ENCODE measurements at places on chromosomes 3 and 15.

DNA sequence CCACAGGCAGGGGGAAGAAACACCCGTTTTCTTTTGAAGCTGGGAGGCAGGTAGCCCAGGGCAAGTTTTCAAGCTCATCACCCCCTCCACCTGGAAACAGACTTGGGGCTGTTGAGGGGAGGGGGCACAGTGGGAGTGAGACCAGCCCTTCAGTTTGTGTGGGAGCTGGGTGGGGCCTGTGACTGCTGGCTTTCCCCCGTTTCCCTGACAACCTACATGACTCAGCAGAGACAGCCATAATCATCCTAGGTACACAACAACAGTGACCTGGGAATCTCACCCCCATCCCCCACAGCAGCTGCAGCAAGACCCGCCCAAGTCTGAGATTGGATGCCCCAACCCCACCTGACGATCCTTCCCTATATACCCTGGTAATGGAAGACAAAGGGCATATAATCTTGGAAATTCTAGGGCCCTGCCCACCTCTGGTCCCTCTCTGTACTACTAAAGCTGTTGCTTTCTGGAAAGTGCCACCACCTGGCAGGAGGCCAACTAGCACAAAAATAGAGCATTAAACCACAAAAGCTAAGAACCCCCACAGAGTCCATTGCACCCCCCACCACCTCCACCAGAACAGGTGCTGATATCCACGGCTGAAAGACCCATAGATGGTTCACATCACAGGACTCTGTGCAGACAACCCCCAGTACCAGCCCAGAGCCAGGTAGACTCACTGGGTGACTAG is 422.2 kb upstream of the SGO1 start:
- H3K27ac ChIP-seq = no peak overlapping the region
- no peaks in the 10 kb centered on the region for H3K4me1 ChIP-seq
- H3K4me3 ChIP-seq = no peak overlapping the region
- no peak for DNase-seq
- no peaks in the 10 kb centered on the region for H3K27me3 ChIP-seq

- no peak for DNase-seq
- no peaks in the 10 kb centered on the region for H3K4me1 ChIP-seq
- H3K4me3 ChIP-seq = no peak overlapping the region
- H3K27me3 ChIP-seq = no peaks in the 10 kb centered on the region
Observed at GRCh38 chr3:127899766-127900165, 15.3 kb upstream of the KBTBD12 start.

DNA sequence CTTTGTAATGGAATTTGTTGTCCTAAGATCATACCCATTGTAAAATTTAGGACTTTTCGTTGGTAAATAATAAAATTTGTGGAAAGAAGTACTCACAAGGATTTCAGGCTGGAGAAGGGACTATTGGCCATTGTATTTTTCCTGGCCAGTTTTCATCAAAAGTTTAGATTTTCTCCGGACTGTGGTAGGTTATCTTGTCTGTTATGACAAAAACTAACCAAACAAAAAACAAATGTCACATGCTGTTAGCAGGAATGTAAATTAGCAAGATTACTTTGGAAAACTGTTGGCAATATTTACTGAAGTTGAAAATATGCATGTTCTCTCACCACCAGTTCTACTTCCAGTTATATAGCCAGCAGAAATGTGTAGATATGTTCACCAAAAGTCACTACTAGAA is 27.8 kb downstream of the PDE8A start:
- DNase-seq = no peak
- no peaks in the 10 kb centered on the region for H3K27me3 ChIP-seq
- H3K36me3 ChIP-seq = no peaks in the 10 kb centered on the region
- peaks cover 56% of the 10 kb centered on the region for H3K4me1 ChIP-seq

DNA sequence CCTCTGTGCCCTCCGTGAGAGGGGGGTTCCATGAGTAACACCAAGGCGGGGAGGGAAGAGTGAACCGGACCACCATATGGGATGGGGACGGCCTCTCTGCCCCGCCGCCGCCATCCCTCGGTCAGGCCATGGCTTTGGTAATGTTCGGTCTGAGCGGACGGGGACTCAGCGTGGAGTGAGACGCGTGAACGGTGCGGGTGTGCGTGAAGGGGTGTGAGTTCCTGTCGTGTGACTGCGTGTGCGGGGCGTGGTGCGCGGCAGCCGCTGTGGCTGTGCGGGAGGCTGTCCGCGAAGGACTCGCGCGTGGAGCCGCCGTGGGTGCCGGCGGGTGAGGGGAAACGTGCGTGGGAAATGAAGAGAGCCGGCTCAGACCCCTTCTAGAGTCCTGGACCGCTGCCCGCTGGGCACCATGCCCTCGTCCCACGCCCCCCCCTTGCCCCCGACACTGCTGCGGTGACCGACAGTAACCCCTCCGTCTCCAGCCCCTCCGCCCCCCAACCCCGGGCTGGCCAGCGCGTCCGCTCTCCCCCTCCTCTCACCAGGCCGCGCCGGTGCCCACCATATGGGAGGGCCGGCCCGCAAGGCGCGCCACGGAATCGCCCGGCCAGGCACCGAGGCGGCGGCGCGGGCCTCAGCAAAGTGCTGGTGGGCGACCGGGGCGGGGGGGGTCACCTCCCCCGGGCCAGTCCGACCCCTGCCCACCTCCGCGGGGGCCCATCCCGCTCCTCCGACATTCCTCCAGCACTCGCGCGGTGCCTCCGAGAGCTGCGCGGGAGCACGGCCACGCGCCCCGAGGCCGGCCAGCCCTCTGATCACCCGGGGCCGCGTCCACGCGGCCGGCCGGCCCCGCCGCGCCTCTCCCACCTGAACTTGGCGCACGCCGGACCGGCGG is 589 bp downstream of the KLF15 start:
- peak overlapping the region; percentile 55 for H3K4me3 ChIP-seq
- peaks cover 10% of the 10 kb centered on the region for H3K4me1 ChIP-seq
- H3K27ac ChIP-seq = peak overlapping the region; percentile 99
- no peak for DNase-seq
- H3K36me3 ChIP-seq = no peaks in the 10 kb centered on the region

All from liver (tissue), 10 donors.